Right lobe of liver (tissue), 6 donors: ENCODE measurements at places on chromosomes 2 and 18. TPM values are rescaled to one million over a fixed set of nuclear protein-coding genes. Genes with fewer than 3 reads are reported as not detected.

DNA sequence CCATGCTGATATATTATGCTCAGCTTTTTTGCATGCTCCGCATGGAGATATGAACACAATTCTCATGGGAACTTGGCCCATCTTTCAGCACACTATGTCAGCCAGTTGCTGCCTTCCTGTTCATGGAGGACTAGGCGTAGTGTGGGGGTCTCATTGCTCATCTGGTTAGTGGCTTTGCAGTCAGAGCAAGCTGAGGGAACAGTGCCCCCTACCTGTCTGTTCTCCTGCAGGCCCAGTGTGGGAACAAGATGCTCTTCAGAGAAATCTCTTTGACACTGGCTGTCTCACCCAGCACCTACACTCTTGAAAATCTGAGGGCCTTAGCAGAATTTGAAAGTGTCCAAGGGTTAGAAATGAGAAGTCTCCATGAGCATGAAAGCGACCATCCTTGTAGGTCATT is 47.1 kb downstream of the SPTBN1 start:
- no peaks in the 10 kb centered on the region for H3K27me3 ChIP-seq
- peaks cover 5% of the 10 kb centered on the region for H3K4me1 ChIP-seq
- no peak overlapping the region for H3K27ac ChIP-seq
- no peaks in the 10 kb centered on the region for H3K36me3 ChIP-seq
- no peak for DNase-seq

MGAT4A gene
- total RNA-seq: 10.9 TPM

DNA sequence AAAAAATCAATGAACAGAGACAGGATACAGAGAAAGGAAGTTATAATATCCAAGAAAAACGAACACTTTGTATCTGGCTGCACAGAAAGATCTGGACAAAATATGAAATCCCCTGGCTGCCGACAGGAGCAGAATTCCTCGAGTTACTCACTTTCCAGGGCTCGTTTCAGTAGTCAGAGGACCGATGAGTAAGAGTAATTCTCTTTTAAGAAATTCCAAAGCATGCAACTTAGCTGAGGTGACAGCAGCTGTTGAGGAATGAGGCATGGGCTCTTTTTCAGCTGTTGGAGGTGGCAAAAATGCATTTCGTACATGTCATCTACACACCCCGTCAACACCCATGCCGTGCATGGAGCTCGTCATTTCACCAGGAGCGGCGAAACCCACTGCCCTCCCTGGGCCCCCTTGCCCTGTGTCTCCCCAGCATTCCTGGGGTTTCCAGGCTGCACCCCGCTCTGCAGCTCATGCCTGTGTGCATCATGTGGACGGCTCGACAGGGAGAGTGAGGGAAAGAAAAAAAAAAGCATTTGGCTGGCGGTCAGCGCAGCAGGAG is 210.8 kb upstream of the SMIM21 start:
- H3K4me3 ChIP-seq: no peak overlapping the region
- no peaks in the 10 kb centered on the region for H3K4me1 ChIP-seq
- no peaks in the 10 kb centered on the region for H3K36me3 ChIP-seq

GRCh38 chr2:23509596-23510292 is 124.8 kb downstream of the KLHL29 start:
- no peak overlapping the region for H3K27ac ChIP-seq
- no peak overlapping the region for H3K4me3 ChIP-seq
- no peaks in the 10 kb centered on the region for H3K27me3 ChIP-seq

DNA sequence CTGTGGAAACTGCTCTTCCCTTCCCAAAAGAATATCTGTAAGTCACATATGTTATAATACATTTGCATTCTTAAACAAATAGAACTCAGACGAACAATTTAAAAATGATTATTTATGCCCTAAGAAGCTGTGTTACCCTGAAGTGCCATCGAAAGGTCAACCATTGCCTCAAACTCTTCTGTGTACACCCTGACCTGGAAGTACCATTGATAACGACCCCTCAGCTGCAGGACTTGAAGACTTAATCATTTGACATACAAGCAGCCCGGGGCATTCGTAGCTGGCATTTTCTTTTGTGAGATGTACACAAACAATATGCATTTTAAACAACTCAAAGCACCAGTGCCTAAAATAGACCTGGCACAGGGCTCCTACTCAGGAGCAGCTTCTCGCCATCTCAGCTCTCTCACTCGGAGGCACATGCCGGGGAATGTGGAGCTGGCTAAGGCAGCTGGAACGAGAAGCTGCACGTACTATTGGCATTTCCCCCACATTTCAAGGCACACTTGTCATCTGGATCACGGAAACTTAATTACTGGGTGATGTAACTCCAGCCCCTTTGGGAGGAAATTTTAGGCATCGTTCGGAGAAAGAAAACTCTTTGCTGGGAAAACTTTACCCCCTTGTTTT is 170.0 kb upstream of the GALNT5 start:
- no peak overlapping the region for H3K4me3 ChIP-seq
- H3K27me3 ChIP-seq: no peaks in the 10 kb centered on the region
- no peaks in the 10 kb centered on the region for H3K4me1 ChIP-seq
- no peak overlapping the region for H3K27ac ChIP-seq
- no peaks in the 10 kb centered on the region for H3K36me3 ChIP-seq

ABCB11 gene
- total RNA-seq: 127 TPM

GCG gene
- total RNA-seq: not detected

- H3K27me3 ChIP-seq: no peaks in the 10 kb centered on the region
- H3K36me3 ChIP-seq: no peaks in the 10 kb centered on the region
These were observed 90.1 kb downstream of the KLHL29 start for GRCh38 chr2:23475036-23475435.

GRCh38 chr2:98114643-98115330 is 27.8 kb downstream of the VWA3B start:
- H3K4me3 ChIP-seq: no peak overlapping the region
- DNase-seq: no peak
- no peaks in the 10 kb centered on the region for H3K27me3 ChIP-seq

GRCh38 chr2:118670276-118670675 is 177.2 kb downstream of the EN1 start:
- no peak overlapping the region for H3K4me3 ChIP-seq
- no peak overlapping the region for H3K27ac ChIP-seq
- H3K27me3 ChIP-seq: no peaks in the 10 kb centered on the region

- no peaks in the 10 kb centered on the region for H3K36me3 ChIP-seq
- H3K4me3 ChIP-seq: no peak overlapping the region
These were observed 89.3 kb upstream of the OTOS start for GRCh38 chr2:240229603-240230235.

- no peak overlapping the region for H3K4me3 ChIP-seq
- no peaks in the 10 kb centered on the region for H3K27me3 ChIP-seq
- H3K36me3 ChIP-seq: no peaks in the 10 kb centered on the region
- H3K27ac ChIP-seq: no peak overlapping the region
- peak; percentile 32 for DNase-seq
These were observed 20.0 kb upstream of the OTOS start for GRCh38 chr2:240160291-240161086.

DNA sequence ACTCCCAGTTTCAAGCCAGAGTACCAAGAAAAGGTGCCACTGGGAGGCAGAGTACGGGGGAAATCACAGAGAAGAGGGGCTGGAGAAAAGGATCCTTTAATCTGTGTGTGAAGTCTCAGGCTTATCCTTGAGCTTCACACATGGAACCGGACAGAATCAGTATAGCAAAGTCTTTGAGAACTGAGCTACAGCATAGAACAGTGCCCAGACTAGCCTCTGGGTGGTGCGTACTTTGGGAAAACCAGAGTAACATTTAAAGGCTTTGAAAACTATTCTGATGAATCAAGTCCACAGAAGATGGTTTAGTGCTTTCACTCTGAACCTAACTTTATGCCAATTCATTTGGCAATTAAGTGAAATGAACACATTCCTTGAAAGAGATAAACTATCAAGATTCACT is 83.1 kb downstream of the BABAM2 start:
- H3K27me3 ChIP-seq: no peaks in the 10 kb centered on the region
- H3K4me1 ChIP-seq: no peaks in the 10 kb centered on the region
- no peak overlapping the region for H3K27ac ChIP-seq
- no peak overlapping the region for H3K4me3 ChIP-seq

EFHD1 gene
- 10.8 TPM for total RNA-seq

GRCh38 chr2:62578803-62579640 is 73.0 kb upstream of the TMEM17 start:
- H3K4me3 ChIP-seq: no peak overlapping the region
- H3K36me3 ChIP-seq: no peaks in the 10 kb centered on the region
- H3K27ac ChIP-seq: no peak overlapping the region

GRCh38 chr2:14779252-14779651 is 146.7 kb downstream of the LRATD1 start:
- no peaks in the 10 kb centered on the region for H3K27me3 ChIP-seq
- H3K27ac ChIP-seq: no peak overlapping the region
- H3K36me3 ChIP-seq: no peaks in the 10 kb centered on the region
- DNase-seq: no peak

SCN7A gene
- total RNA-seq: 0.57 TPM

GRCh38 chr2:230899786-230900185 is 25.3 kb downstream of the GPR55 start:
- DNase-seq: no peak
- H3K27ac ChIP-seq: no peak overlapping the region
- no peaks in the 10 kb centered on the region for H3K4me1 ChIP-seq
- H3K4me3 ChIP-seq: no peak overlapping the region
- H3K27me3 ChIP-seq: no peaks in the 10 kb centered on the region
- H3K36me3 ChIP-seq: no peaks in the 10 kb centered on the region

CPO gene
- 0.24 TPM for total RNA-seq

C18orf54 gene
- total RNA-seq: 0.12 TPM
